ENCODE measurements at places on chromosomes 5 and 9.

DNA sequence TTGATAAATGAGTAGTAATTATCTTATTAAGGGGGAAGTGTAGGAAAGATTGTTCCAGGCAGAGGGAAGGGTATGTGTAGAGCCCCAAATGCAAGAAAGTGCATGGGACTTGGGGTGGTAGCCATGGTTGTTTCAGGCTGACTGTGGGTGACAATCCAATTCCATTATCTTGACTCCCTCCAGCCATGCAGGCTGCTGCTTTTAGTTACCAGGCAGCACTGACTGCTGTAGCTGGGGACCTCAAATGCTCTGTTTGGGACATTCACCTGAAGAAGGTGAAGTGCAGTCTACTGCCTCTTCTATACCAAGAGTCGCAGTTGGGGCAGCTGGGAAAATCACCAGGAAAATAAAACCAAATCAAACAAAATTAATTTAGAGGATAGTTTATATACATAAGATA, 102.4 kb upstream of the NR3C1 start:
- DNase-seq = no peak

DNA sequence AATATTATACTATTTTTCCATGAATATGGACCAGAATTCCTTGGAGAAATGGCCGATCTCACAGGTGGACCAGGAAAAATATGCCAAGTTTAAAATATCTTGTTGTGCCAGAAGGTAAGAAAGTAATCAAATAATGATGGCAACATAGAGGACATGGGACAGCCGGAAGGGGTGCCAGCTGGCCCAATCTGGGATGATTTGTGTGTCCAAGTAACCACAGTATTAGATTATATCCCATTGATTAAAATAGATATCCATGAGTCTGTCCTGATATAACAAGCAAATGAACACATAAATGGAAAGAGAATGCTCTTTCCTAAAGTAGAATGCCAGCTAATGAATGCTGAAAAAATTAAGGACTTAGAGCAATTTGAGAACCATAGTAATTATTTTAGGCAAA, 39.6 kb upstream of the ANKRD55 start:
- DNase-seq = no peak

- no peak for DNase-seq
These were observed 32.3 kb upstream of the UBTD2 start for GRCh38 chr5:172315587-172316493.

GRCh38 chr5:173016598-173017046, 33.1 kb downstream of the ATP6V0E1 start:
- no peak for DNase-seq

DNA sequence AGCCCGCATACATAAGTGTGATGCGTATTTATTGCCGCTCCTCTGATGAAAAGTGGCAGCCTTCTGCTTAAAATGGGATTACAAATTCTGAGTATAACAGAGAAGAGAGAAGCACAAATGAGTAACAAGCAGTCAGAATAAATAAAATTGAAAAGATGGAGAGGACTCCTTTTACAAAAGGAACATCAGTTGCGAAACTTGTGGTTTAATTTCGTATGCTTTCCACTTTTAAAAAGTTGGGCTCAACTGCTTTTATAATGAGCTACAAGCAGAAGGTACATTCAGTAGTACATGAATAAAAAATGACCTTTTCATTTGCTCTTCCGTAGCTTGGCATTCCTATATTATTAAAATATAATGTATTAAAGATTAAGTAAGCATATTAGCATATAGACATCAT, 320.0 kb downstream of the FBXL17 start:
- no peak for DNase-seq

DNA sequence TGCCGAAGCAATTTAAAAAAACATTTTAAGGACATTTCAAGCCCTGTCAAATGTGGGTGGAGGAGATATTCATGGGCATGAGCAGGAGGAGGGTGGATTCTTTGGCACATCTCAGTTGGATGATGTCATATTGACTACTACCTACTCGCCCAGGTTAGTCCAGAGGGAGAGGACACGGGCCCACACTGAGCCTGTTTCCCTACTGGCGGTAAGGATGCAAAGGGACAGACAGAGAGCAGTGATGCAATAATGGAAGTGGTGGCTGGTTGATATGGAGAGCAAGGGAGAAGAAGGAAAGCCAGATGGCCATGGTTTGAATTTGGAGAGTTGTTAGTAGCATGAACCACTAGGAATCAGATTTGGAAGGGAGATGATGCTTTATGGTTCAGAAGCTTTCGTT, 34.1 kb upstream of the PDE8B start:
- no peak for DNase-seq

GRCh38 chr5:109199799-109200620, 209.8 kb downstream of the PJA2 start:
- no peak for DNase-seq

DNA sequence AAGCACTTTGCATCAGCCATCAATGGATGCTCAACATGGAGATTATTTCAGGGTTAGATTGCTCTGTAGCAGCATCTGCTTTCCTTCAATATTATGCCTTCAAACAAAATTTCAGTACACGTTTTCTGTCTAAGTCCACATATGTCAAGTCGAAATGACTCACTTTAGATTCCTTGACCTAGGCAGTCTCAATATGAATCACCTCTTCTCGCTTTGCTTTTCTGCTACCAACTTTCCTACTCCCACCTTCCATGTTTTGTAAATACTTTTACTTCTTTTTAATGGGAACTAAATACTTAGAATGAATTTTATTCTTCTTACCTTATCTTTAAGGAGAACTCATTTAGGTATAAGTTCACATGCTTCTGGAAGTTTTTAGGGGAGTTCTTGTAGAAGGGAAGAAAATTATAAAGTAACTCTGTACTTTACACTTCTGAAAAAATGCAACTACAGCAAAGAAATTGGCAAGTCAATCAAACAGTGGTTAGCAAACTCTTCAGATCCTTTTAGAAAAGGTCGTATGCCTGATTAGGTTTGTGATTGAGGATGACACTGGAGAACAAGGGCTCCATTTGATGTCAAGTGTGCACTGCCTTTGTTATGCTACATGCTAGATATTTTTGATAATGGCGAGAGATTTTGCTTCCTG, 478.5 kb upstream of the SMARCA2 start:
- DNase-seq = no peak

DNA sequence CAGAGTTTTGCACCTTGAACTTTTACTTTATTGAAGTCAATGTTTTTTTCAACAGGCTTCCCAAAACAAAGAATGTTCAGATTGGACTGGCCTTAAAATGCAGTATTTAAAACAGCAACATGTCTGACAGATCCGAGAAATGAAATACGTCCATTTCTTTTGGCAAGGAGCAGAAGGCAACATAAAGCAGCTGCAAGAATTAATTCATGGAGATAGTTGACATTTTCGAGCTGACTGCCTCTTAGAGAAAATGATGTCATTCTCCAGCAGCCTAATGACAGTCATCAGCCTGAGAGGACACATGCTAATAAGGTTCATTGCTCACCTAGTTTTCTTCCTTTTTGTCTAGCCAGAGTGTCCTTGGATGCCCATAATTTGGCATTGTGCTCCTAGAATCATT, 232.2 kb upstream of the SEMA6A start:
- no peak for DNase-seq

DNA sequence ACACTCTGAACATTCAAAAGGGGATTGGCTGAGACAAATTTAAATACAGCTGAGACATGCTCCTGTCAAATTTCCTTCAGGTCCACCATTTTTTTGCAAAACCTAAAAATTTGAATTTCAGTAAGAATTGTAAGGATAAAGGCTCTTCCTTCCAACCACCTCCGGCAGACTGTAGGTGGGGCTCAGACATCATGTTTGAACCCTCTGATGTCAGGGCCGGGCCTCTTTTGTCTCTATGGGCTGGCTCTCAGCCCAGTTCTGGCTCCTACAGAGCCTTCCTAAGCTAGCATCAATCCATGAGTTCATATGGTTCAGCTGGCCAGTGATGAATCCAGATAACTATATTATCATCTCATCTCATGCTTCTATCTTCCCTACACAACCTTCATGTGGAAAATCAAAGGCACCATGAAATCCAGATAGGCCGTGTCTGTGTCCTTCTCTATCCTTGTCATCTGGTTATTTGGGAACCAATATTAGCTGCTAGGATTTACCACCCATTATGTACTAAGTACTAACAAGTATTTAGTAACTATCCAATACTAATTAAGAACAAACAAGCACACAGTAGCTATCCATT, 44.2 kb downstream of the NIPSNAP3B start:
- DNase-seq = no peak

GRCh38 chr5:88736494-88736893, 146.5 kb downstream of the MEF2C start:
- DNase-seq = no peak

All from GOT3 (cell line).